ENCODE measurements at places on chromosomes 2 and 18.

GRCh38 chr2:79857888-79858287 is 345.0 kb downstream of the CTNNA2 start:
- DNase-seq = no peak

DNA sequence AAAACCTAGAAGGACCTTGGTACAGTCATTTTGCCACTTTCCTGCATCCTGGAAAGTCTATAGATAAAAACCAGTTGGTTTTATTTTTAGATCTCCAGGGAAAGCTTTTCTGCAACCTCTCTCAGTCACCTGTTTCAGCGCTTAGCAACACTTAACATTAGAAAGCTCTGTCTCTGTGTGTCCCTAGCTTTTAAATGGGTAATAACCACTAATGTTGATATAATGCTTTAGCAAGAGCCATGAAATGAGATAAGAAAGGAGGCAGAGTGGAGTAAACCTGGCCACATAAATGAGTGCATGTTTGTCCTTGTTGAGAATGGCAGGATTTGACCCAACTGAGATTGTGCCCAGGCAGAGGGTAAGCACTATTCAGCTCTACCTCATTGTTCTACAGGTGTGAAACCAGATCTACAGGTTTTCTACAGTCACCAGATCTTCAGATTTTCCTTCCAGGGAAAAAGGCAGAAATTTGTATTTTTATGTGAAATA is 44.8 kb downstream of the MARCHF4 start:
- DNase-seq = no peak

- no peak for DNase-seq
These were observed 162.9 kb upstream of the APCDD1 start for GRCh38 chr18:10291568-10291981.

- DNase-seq = no peak
These were observed 183.5 kb downstream of the CBLN2 start for GRCh38 chr18:72360634-72361033.

DNA sequence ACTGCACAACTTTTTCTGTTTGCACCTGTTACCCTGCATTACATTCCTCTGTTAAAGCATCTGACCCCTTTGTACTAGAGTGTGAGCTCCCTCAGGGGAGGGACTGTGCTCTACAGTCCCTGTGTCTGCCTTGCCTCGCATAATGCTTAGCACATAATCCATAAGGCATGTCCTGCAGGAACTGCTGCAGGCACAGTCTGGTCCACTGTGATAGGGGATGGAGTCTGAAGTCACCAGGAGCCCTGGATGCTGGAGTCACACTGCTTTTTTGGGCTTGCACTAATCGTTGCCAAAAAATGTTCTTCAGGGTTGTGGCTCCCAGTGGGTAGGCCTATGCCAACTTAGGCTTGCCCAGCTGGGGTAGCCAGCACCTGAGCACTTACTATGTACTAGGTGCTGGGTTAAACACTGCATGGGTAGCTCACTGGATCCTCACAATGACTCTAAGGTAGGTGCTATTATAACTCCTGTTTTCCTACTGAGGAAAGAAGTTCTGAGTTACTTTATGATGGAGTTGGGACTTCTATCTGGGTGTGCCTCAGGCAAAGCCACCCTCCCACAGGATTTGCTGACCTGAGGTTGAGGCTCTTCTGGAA is 33.3 kb downstream of the COPS7B start:
- DNase-seq = no peak

- DNase-seq = no peak
These were observed 524 bp upstream of the KLHL14 start for GRCh38 chr18:32773382-32773712.

- DNase-seq = no peak
These were observed 182.0 kb upstream of the SP5 start for GRCh38 chr2:170533156-170533555.

DNA sequence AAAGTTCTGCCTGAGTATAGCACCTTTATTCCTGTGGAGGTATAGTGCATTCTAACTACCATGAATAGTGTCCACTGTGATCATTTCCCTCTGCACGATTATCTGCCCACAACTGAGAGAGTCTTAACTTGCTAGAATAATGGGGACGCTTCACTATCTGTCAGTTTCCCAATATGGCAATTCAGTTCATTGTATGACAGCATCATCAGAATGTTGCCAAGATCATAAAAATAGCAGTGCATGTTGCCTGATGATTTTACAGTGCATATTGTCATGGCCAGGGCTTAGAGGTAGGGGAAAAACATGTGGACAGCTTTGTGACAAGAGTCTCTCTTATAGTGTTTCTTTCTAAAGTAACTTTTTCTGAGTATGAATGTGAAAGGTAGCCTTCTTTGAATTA is 6.1 kb downstream of the RASGRP3 start:
- no peak for DNase-seq

DNA sequence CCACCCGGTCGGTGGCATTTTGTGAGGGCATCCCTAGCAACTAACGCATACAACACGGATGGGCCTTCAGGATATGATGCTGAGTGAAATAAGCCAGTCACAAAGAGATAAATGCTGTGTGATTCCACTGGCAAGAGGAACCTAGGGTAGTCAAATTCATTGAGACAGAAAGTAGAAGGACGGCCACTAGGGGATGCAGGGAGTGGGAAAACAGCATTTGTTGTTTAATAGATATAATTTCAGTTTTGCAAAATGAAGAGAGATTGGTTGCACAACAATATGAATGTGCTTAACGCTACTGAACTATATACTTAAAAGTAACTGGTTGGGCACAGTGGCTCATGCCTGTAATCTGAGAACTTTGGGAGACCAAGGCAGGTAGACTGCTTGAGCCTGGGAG is 112.9 kb downstream of the AFF3 start:
- no peak for DNase-seq

DNA sequence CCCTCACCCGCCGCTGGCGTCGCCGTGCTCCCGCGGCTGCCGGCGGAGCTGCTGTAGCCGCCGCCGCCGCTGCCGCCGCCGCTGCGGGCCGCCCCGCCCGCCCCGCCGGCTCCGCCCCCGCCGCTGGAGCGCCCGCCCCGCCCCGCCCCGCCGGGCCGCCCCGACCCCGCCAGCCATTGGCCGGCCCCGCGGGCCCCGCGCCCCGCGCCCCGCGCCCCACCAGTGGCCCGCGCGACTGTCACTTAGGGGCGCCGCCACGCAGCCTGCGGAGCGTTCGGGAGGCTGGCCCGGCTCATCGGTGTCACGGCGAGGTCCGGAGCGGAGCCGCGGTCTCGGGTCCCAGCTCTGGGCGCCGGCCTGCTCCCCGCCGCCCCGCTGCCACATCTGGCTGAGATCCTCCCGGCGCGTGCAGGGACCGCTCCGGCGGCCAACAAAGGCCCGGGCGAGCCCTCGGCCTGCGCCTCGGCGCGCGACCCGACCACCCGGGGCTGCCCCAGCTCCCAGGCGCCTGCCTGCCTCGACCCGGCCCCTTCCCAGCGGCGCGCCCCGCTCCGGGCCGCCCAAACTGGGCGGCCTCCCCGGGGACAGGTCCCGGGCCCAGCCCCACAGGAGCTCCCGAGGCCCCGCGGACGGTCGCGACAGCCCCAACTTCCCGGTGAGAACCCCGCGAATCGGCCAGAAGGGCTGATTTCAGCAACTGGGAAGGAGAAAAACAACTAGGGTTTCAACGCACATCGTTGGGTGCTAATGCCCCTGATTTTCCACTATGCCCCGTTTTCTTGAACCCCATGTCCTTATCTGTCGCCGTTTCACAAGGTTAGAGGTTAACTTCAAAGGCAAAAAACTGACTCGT is at the start of gene MGAT4A:
MGAT4A (minus strand) TSS at position 92 of the 853 bp plus-strand sequence. CDS start 4,800 bp downstream, outside the sequence.
- DNase-seq = peak; percentile 87

GRCh38 chr2:109203246-109204011 is 74.4 kb downstream of the SH3RF3 start:
- DNase-seq = no peak

DNA sequence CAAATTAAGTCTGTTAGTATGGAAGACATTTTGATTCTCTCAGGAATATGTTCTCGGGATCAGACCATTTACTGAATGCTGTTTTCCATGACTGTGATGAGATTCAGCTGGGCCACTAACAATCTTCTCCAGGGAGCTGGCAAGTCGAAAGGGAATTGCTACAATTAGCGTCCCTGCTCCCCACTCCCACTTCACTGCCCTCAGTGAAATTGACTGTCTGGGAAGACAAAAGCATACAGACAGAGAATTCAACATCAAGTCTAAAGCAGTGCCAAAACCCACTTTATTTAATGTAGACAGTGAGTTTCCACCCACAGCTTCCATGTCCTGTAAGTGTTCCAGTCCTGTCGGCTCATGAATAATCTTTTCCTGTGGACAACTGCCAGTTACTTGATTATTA is 34.0 kb upstream of the COL3A1 start:
- DNase-seq = no peak

GRCh38 chr2:126886916-126887280 is 11.8 kb upstream of the TEX51 start:
- DNase-seq = no peak

GRCh38 chr2:88599527-88599926 is 27.7 kb downstream of the EIF2AK3 start:
- no peak for DNase-seq

- no peak for DNase-seq
These were observed 33.7 kb downstream of the SFT2D3 start for GRCh38 chr2:127735044-127735443.

DNA sequence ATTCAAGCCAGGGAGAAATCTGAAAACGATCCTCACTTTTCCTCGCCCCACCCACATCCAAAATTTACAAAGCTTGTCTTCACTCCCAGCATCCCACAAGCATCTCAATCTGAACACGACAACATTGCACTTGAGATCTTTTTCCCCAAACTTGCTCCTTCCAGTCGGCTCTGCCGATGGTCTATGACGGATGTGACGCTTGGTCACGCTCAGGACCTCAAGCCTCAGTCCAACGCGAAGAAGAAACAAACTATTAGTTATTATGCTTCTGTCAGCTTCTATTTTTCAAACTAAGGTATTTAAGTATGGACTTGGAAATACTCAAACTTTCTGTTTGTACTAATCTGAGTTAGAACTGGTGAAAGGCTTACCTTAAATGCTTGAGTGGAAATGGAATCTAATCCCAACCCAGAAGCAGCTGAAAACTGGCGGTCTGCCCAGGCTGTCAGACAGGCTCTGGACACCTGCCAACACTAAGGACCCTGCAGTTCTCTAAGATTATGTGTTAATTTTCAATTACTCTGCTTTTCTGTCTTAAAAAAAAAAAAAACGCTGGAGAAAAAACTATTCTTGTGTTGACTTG is 132.1 kb upstream of the DNMT3A start:
- no peak for DNase-seq

DNA sequence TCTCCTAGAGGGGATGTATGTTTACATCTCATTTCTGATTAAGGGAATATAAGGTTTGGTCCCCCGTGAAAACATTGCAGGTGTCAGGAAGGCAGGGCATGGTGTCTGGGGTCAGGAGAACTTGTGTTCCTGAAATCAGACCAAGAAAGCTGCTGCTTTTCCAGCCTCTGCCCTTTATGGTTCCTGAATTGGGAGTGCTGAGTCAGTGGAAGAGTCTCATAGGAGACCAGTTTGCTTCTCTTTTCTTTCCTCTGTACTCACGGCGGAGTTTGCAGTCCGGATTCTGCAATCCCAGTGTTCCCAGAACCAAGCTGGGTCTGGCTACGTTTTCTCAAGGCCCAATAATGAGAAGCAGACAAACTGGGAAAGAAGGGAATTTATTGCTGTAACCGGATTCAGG is 5.1 kb upstream of the MARCO start:
- DNase-seq = no peak

GRCh38 chr2:208545403-208546042 is 138.9 kb downstream of the PTH2R start:
- DNase-seq = peak; percentile 6

GRCh38 chr2:101568969-101569368 is 94.1 kb upstream of the RFX8 start:
- DNase-seq = no peak

- DNase-seq = no peak
These were observed 65.3 kb downstream of the PMS1 start for GRCh38 chr2:189849550-189849949.

DNA sequence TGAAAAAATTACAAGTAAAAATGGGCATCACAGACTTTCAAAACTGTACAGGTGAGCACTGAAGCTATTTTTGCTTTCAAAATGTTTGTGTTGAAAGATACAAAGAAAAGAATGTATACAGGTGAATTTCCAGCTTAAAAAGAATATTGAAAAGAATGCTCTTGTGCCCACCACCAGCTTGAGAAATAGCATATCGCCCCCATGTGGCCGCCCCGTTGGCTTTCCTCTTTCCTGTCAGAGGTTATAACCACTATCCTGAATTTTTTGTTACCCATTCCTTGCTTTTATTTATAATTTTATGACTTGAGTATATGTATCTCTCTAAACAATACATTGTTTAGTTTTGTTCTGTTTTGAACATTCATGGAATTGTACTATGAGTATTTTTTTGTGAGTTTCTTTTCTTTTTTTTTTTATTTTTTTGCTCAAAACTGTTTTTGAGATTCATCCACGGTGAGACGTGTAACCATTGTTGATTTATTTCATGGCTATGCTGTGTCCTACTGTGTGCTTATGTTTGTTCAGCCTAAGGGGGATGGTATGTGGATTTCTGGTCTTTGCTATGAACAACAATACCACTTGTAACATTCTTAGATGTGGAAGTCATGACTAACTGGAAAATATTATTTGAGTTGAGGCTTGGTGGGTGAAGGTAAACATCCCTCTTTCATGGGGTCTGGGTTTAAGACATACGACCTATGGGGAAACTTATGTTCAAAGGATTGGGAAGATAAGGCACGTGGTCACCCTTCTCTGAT is 11.6 kb downstream of the TRPM8 start:
- DNase-seq = peak; percentile 26

- no peak for DNase-seq
These were observed 6.6 kb upstream of the PTMA start for GRCh38 chr2:231701456-231702373.

- no peak for DNase-seq
These were observed 6.1 kb downstream of the TGIF1 start for GRCh38 chr18:3455907-3456685.

DNA sequence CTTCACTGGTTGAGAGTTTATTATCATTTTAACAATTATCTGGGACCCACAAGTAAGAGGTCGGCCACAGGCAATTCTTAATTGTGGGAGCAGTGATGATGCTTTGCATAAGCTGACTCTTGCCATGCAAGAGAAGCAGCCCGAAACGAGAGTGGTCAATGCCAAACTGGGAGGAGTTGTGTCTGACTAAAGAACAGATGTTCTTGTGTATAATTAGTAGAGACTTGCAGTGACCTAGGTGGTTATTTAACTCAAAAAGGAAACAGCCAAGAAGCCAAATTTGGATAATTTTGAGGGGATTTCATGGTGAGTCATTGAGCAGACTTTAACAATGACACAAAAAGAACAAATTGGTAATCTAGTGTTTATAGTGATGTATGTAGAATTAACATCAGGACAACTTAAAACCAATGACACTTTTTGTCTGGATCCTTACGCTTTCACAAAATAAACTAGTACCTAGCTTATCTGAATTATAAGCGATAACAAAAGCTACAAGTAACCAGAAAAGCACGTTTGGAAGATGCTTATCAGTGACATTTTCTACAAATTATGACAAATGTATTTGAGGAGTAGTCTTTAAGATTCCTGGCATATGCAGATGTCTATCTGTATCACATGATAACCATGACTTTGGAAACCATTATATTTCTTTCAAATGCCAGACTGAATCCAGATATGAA is 184.7 kb upstream of the DLGAP1 start:
- DNase-seq = no peak

GRCh38 chr18:62856294-62856693 is 141.0 kb downstream of the PHLPP1 start:
- no peak for DNase-seq

- DNase-seq = no peak
These were observed 47.8 kb upstream of the CAVIN2 start for GRCh38 chr2:191894681-191895147.

- peak; percentile 95 for DNase-seq
These were observed at the start of gene SP9 for GRCh38 chr2:174334781-174335251. Gene SP9 (plus strand): TSS chr2:174334954. CDS start chr2:174335093, 139 bp downstream.
